A549 treated with RU486 at 1 μM for 4 hours (cell line): ENCODE measurements at places on chromosomes 1 and 21. TPM values are rescaled to one million over a fixed set of nuclear protein-coding genes. Genes with fewer than 3 reads are reported as not detected.

The KRTAP22-2 gene
- not detected in 5 replicates for total RNA-seq

The EPS8L3 gene
- 0.91 to 2.0 TPM (median 1.4 TPM) in 5 replicates for total RNA-seq

The PRMT6 gene
- total RNA-seq, result not detected in 5 replicates

The DIRAS3 gene
- total RNA-seq, result 0.86 to 1.4 TPM (median 1.3 TPM) in 5 replicates

The LCE1C gene
- total RNA-seq, result not detected in 5 replicates

The PGLYRP3 gene
- total RNA-seq, result not detected in 5 replicates

The LCE3E gene
- 0.30 TPM in 1 of 5 replicates, not detected in the others for total RNA-seq

The FMO5 gene
- total RNA-seq, result 0.17 to 0.35 TPM (median 0.18 TPM) in 4 of 5 replicates, not detected in the other

The NECAP2 gene
- 38.4 to 42.1 TPM (median 39.5 TPM) in 5 replicates for total RNA-seq

The UBE2U gene
- not detected in 5 replicates for total RNA-seq

The PER3 gene
- 0.57 to 1.2 TPM (median 0.67 TPM) in 5 replicates for total RNA-seq

The SRGAP2C gene
- 6.3 to 9.7 TPM (median 7.2 TPM) in 5 replicates for total RNA-seq

The PROK1 gene
- total RNA-seq, result not detected in 5 replicates

The CCDC185 gene
- total RNA-seq, result 0.06 to 0.14 TPM (median 0.14 TPM) in 3 of 5 replicates, not detected in the others

The UBXN10 gene
- total RNA-seq, result not detected in 5 replicates
